ENCODE measurements at places on chromosomes 7 and 10.

GRCh38 chr10:132223156-132223590 lies 36.4 kb downstream of the DPYSL4 start:
- DNase-seq, result peak; percentile 37

DNA sequence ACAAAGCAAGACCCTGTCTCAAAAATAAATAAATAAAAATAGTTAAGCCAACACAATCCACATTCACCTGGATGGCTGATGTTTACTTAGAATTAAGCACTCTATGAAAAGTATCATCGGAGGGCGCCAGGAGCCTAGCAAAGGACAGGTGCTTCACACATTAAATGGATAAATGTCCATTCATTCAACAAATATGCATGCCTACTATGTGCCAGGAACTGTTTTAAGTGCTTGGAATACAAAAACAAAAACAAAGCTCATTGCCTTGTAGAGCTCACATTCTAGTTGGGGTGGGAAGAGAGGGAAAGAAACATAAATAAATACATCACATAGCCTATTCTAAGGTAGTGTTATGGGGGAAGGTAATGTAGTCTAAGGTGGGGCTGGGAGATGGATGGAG lies 4.1 kb downstream of the BAIAP2L1 start:
- no peak for DNase-seq

DNA sequence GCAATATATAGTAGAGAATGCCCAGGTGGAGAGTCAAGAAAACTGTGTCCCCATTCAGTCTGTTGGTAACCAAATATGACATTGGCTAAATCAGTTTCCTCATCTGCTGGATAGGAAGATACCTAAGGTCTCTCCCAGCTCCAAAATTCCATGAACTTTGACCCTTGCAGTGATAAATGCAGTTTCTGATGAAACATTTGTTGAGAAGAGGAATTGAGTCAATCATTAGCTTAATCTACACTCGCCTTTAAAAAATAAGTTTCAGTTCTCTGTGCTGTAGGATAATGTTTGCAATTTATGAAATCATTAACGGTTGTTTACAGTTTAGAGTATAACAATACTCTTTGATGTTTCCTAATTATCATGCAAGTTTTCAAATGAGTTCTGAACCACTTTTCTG lies 38.0 kb upstream of the SLC25A13 start:
- no peak for DNase-seq

DNA sequence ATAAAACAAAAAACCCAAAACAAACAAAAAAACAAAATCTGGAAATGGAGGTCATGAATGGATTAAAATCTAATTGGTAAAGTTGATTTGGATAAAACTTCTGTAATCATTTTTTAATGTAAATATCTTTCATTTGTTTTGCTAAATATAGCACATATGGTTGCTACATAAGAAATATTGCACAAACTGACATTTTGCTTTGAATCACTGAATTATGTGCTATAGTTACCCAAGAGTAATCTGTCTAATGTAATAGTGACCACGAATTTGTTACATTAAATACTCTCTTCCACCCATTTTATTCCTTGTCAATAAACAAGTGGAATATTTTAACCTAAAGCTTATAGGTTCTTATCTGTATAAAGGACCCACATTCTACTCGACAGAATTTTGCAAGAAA lies 6.2 kb downstream of the CFAP58 start:
- DNase-seq, result no peak

DNA sequence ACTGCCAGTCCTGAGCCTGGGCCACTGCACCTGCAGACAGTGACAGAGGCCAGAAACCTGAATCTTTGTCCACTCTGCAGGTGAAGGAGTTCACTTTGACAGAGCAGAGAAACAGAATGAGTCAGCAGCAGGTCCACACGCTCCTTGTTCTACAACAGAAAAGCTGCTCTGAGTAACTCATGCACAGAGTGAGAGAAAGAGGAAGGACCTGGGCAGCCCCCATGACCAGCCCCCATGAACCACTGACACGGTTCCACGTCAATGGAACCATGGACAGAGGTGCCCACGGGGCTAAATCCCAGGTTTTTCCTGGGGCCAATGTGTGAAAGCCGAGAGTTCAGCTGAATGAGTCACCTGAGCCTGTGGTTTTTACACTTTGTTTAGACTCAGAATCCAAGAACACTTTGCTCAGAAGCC lies 40.8 kb upstream of the CTBP2 start:
- DNase-seq, result no peak

DNA sequence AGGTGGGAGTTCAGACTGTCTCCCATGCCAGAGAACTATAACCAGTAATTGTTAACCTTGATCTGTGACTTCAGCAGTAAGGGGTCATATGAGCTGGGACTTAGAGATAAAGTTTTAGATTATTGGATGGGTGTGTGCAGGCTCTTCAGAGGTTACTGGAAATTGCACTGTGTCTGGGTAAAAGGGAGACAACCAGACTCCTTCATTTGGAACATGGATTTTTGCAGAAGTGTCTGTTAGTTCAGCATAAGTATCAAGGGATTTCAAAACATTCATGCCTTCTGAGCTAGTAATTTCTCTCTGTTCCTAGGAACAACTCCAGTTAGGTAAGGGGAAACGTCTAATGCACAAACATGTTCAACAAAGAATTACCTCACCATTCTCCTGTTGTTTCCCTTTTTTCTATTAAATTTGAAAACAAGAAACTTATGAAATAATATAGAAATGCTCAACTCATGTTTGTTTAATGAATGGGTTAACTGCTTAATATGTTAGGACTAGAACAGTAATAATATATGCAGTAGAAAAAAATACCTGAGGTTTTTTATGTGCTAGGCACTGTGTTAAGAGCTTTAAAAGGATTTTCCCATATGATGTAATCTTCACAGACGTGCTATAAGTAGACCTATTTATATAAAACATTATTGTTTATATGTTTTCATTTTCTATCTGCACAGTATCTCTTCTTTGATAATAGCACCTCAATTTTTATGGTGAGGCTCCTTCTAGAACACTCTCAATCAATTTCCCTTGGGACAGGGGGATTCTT lies 233.0 kb downstream of the CACNA2D1 start:
- no peak for DNase-seq

- no peak for DNase-seq
Measured at GRCh38 chr10:22340329-22341189, 4.7 kb upstream of the SPAG6 start.

GRCh38 chr10:94626476-94626875 lies 57.1 kb upstream of the CYP2C18 start:
- no peak for DNase-seq

DNA sequence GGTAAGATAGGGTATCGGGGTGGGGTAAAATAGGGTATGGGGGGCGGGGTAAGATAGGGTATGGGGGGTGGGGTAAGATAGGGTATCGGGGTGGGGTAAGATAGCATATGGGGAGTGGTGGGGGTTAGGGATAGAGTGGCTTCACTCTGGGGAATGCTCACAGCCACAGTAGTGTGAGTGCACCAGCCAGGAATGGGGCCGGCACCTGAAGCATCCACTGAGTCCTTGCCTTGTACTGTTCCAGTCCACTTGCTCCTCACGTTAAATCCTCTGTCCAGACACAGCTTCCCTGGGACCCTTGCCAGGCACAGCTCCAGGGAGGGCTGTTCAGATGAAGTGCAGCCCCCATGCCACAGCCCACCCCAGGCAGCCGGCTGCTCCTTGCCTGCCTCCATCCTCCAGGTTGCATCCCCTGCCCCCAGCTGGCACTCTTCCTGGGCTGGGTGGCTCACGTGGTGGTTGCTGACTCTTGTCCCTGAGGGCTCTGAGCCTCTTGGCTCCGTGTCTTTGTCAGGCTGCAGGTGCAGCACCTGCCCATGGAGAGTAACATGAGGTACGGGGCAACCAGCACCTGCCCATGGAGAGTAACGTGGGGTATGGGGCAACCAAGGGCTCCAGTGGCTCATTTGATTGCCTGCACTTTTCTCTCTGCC lies 268.4 kb downstream of the TCERG1L start:
- DNase-seq, result no peak

- DNase-seq, result no peak
Measured at GRCh38 chr10:121167534-121168243, 316.5 kb downstream of the WDR11 start.

GRCh38 chr7:24477398-24478136 lies 95.7 kb upstream of the PALS2 start:
- no peak for DNase-seq

GRCh38 chr7:45033261-45033930 lies 33.4 kb downstream of the CCM2 start:
- no peak for DNase-seq

GRCh38 chr10:119762805-119763798 lies 37.3 kb downstream of the INPP5F start:
- no peak for DNase-seq

GRCh38 chr10:22986771-22987542 lies 59.1 kb downstream of the ARMC3 start:
- DNase-seq, result no peak

- no peak for DNase-seq
Measured at GRCh38 chr10:565676-566075, 123.8 kb downstream of the DIP2C start.

DNA sequence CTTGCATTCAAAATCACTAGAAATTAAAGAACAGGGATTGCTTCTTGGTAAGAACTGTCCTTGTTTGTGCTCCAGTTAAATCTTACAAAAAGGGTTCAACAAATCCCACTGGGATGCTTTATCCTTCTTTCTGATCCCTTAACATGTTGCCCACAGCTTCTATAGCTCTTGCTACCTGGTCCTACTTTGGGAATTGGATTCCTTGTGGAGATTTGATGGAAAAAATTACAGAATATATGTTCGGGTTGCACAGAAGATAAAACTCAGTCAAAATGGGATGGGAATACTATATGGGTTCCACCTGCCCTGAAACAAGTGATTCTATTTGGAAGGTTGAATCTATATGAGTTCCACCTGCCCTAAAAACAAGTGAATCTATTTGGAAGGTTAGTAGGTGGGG lies at the start of gene OR2A25:
TSS of gene OR2A25 (plus strand) at position 301 of the 400 bp plus-strand sequence. CDS start 4,409 bp downstream, outside the sequence.
- no peak for DNase-seq

GRCh38 chr7:19161671-19162070 lies 16.4 kb upstream of the FERD3L start:
- no peak for DNase-seq

GRCh38 chr10:59177836-59178235 lies 1.4 kb downstream of the PHYHIPL start:
- no peak for DNase-seq

DNA sequence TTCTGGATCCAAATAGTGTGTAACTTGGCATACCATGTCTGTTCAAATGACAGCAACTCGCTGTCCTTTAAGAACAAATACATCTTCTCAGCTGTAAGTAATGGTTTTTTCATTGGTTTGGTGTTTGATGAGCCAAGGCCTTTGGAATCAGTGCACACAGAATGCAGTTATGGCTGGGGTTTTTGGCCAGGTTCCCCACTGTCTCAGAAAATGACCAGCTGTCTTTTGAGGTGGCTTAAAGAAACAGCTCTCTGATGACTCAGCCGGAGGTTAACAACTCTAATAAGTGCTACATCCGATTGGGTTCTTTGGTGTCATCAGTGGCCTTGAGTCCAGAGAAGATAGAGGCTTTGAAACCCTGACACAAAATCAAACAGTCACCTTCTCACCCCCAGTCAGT lies 688.4 kb downstream of the REEP3 start:
- no peak for DNase-seq

DNA sequence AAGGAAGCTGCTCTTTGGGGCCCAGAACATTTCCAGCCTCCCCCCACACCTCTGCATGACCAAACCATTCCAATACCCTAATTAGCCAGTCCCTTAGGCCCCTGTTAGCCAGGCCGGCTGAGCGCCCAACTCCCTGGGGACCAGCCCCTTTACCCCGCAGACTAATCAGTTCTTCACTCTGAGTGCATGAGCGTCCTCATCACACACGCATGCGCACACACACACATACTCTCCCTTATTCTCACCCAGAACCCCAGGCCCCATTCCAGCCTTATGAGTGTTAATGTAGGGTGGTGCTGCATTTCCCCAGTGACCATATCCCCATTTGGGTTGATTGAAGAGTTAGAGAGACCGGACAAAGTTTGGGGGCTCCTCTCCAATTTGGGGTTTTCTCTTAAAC lies 77.0 kb upstream of the SLF2 start:
- DNase-seq, result no peak

DNA sequence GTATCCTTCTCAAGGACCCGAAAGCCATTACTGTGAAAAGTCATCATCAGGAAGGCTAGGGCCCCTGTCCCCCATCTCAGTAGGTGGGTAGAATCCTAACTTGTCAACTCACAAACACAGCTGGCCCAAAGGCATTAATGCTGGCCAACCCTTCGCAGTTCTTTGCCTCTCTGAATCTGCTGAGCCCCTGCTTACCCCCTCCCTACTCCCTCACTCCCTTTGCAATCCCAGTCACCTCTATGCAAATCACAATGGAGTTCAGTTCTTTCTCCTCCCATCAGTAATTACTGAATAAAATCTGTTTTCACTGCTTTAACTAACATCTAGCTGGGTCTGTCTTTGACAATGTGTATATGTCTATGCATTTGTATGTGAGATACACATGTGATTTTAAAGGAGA lies 38.1 kb upstream of the AOAH start:
- no peak for DNase-seq

DNA sequence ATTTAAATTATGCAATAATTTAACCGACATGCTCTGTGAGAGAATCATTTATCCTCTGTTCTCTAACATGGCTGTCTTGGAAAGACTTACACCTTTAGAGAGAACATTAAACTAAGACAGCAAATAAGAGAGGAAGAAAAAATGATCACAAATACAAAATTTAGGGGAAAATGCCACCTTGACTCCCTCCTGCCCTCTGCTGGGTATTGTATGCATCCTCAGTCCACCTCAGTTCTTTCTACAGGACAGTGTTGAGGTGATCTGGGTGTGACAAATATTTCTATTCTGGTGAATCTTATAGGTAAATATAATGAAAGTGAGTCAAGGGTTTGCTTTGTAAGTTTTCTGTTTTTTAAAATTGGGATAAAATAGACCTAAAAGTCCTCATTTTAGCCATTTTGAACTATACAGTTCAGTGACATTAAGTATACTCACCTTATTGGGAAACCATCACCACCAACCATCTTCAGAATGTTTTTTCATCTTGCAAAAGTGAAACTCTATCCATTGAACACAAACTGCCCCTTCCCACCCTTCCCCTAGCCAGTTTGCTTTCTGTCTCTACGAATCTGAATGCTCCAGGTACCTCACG lies 61.5 kb upstream of the ELMO1 start:
- no peak for DNase-seq

- no peak for DNase-seq
Measured at GRCh38 chr10:103241262-103242011, 4.2 kb upstream of the RPEL1 start.

DNA sequence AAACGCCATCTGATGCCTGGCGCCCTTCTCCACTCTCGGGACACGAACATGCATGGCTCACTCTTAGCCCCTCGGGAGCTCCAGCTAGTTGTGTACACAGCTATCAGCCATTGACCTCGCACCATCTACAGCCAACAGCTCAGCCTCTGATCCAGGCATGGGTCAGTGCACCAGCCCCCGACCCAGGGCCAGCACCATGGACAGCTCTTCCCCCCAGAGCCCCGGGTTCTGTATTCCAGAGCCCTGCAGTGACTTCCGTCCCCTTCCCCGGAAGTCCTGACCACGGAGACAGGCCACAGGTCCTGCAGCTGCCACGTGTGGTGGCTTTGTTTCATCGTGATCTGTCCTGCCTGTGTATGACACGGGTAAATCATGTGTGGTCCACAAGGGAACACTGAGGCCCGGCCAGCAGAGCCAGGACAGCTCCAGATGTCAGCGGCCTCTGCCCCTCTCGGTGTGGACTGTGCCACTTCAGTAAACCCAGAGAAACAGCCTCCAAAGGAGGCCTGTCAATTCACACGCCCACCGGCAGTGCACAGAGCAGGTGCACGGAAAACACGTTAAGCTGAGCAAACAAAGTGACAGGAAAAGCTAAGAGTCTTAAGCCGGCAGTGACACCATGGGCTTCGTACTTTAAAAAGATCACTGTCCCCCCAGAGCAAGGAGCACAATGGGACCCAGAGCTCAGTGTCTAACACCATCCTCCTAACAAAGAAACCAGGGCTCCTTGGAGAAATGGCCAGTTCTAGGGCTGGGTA lies 13.0 kb downstream of the STK32C start:
- no peak for DNase-seq
